Activated B cell treated with CpG ODN at 0.5 μM for 24 hours (primary cell): ENCODE measurements at places on chromosomes 11 and 22. TPM values are rescaled to one million over a fixed set of nuclear protein-coding genes. Genes with fewer than 3 reads are reported as not detected.
A peak's percentile ranks its signal among the peaks of the same experiment; 100 is the strongest.

The PATE4 gene
- not detected in 2 replicates for total RNA-seq

The KRTAP5-2 gene
- not detected in 2 replicates for total RNA-seq

The SAA2 gene
- total RNA-seq: 0.35 TPM in 1 of 2 replicates, not detected in the other

The GVQW3 gene
- total RNA-seq: 2.6 and 3.0 TPM in 2 replicates

The CALCA gene
- total RNA-seq: not detected in 2 replicates

The HYOU1 gene
- total RNA-seq: 120 and 122 TPM in 2 replicates

The NAALAD2 gene
- not detected in 2 replicates for total RNA-seq

The POLD3 gene
- 14.9 and 16.3 TPM in 2 replicates for total RNA-seq

The MOV10L1 gene
- total RNA-seq: not detected in 2 replicates

The RASSF10 gene
- not detected in 2 replicates for total RNA-seq

The CARD18 gene
- total RNA-seq: not detected in 2 replicates

DNA sequence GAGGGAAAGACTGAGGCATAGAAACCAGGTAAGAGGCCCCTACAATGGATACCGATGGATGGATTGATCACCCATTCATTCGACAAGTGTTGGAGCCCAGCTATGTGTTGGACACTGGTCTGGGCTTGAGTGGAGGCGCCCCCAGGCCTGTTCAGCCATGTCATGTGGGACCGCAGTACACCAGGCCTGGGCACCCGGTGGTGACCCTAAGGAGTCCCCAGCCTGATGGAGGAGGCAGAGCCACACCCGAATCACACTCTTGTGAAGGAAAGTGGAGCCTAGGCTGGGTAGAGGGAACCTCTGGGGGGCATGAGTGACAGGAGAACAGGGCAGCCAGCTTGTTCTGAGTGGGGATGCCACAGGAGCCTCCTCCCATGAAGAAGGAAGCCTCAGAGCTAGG, 10.2 kb downstream of the CACNA1I start:
- no peak for DNase-seq
- H3K4me3 ChIP-seq: no peak overlapping the region
- peaks cover 10% of the 10 kb centered on the region for H3K4me1 ChIP-seq

GRCh38 chr11:66277471-66278362, at the start of gene CNIH2:
TSS of gene CNIH2 (plus strand) at chr11:66278175. CDS start at chr11:66278457, 282 bp downstream.
- peaks cover 40% of the 10 kb centered on the region for H3K36me3 ChIP-seq
- DNase-seq: peak; percentile 73
- H3K27ac ChIP-seq: no peak within 1 kb of the TSS
- H3K4me1 ChIP-seq: peaks cover 34% of the 10 kb centered on the region

DNA sequence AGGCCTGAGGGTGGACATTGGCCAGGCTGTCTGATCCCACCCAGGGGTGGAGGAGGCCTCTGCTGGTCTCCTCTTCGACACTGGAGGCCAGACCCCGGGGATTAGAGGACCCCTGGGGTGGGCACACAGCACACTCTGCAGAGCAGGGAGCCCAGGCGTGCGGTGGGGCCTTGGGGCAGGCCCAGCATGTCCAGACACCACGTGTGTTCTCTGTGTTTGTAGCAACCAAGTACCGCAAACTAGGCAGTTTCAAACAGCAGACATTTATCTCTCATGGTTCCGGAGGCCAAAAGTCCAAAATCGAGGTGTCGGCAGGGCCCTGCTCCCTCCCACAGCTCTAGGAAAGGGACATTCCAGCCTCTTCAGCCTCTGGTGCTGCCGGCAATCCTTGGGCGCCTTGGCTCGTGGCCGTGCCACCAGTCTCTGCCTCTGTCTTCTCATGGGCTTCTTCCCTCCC, 1.5 kb downstream of the PANX2 start:
- no peak overlapping the region for H3K27ac ChIP-seq
- peaks cover 36% of the 10 kb centered on the region for H3K4me1 ChIP-seq
- peaks cover 24% of the 10 kb centered on the region for H3K27me3 ChIP-seq
- H3K4me3 ChIP-seq: no peak overlapping the region
- no peak for DNase-seq

GRCh38 chr11:46347637-46348311, 511 bp downstream of the DGKZ start:
- H3K36me3 ChIP-seq: peaks cover 3% of the 10 kb centered on the region
- DNase-seq: no peak
- peak overlapping the region; percentile 35 for H3K27ac ChIP-seq
- H3K4me1 ChIP-seq: peaks cover 55% of the 10 kb centered on the region
- H3K4me3 ChIP-seq: peak overlapping the region; percentile 83

- no peak overlapping the region for H3K27ac ChIP-seq
- no peak for DNase-seq
- no peaks in the 10 kb centered on the region for H3K36me3 ChIP-seq
- H3K4me1 ChIP-seq: no peaks in the 10 kb centered on the region
- peaks cover 8% of the 10 kb centered on the region for H3K27me3 ChIP-seq
Observed at GRCh38 chr11:33690290-33691065, 10.1 kb downstream of the C11orf91 start.

DNA sequence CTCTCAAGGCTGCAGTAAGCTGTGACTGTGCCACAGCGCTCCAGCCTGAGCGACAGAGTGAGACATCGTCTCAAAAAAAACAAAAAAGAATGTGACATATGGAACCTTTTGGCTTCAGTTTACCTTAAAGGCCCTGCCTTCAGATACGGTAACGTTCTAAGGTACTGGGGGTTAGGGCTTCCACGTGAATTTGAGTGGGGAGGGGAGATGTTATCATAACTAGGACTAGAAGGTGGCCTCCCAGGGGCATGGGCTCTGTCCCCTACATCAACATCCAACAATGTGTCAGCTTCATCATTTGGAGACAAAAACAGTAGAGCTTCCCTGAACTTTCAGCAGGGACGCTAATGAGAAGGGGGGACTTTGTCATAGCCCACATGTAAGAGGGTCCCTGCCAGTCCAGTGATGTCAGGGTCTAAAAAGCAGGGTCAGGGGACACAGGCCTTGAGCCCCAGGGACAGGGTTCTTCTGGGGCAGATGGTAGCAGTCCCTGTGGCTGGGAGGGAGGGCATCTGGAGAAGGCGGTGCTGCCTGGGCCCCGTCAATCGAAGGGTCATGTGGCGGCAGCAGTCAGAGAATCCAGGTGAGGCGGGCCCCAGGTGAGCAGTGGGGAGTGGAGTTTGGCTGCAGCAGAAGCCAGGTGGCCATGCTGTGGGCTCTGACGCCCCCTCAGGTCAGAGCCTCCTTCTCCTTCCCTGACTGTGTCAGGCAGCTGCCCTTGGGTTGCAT, 79.8 kb downstream of the BCR start:
- H3K36me3 ChIP-seq: peaks cover 43% of the 10 kb centered on the region
- H3K27ac ChIP-seq: no peak overlapping the region
- no peak overlapping the region for H3K4me3 ChIP-seq
- no peak for DNase-seq
- no peaks in the 10 kb centered on the region for H3K4me1 ChIP-seq

DNA sequence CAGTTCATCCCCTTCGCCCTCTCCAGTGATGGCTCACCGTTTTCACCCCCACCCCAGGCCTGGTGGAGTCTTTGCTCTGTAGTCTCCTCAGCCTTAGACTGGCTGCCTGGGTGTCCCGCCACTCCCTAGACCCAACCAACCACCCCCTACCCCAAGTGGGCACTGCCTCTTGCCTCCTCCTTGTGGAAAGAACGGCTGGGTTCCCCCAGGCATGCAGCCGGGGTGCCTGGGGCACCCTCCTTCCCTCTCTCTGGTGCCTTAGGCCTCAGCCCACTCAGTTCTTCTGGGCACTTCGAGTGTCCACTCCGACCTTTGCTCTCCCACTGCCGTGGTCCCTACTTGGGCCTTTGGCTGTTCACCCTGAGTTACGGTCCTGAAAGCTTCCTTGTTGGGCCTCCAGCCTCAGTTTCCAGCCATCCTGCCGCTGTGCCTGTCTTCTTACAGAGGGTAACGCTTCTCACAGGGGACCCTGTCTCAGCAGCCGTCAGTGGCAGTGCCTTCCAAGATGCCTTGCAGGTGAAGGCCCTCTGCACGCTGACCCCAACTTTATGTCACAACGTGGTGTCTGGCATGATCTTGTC, 3.1 kb downstream of the GRIK4 start:
- DNase-seq: no peak
- H3K4me1 ChIP-seq: peaks cover 3% of the 10 kb centered on the region
- H3K36me3 ChIP-seq: no peaks in the 10 kb centered on the region
- peaks cover 47% of the 10 kb centered on the region for H3K27me3 ChIP-seq
- no peak overlapping the region for H3K27ac ChIP-seq
- no peak overlapping the region for H3K4me3 ChIP-seq

DNA sequence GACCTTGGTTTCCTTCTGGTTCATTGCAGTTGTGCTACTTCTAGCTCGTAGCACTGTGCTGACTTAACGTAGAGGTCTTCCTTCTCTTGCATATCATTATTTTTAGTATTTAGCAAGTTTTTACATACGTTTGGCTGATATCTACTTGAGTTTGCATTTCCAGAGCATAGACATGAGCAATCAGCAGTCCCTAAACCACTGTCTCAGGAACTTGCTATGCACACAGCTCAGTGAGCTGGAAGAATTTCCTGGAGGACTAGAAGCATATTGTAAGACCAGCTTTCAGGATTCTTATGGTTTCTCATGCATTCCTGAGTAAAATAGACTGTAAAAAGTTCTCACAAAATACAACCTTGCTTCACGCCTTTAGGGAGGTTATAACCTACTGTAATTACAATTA, 226.7 kb upstream of the PDGFD start:
- no peak overlapping the region for H3K4me3 ChIP-seq
- H3K36me3 ChIP-seq: no peaks in the 10 kb centered on the region
- DNase-seq: no peak
- no peaks in the 10 kb centered on the region for H3K4me1 ChIP-seq
- H3K27ac ChIP-seq: no peak overlapping the region
- no peaks in the 10 kb centered on the region for H3K27me3 ChIP-seq

GRCh38 chr11:72789493-72790131, 4.2 kb downstream of the STARD10 start:
- H3K27ac ChIP-seq: no peak overlapping the region
- peaks cover 53% of the 10 kb centered on the region for H3K4me1 ChIP-seq
- no peak for DNase-seq
- peaks cover 2% of the 10 kb centered on the region for H3K36me3 ChIP-seq
- no peak overlapping the region for H3K4me3 ChIP-seq
- H3K27me3 ChIP-seq: no peaks in the 10 kb centered on the region

DNA sequence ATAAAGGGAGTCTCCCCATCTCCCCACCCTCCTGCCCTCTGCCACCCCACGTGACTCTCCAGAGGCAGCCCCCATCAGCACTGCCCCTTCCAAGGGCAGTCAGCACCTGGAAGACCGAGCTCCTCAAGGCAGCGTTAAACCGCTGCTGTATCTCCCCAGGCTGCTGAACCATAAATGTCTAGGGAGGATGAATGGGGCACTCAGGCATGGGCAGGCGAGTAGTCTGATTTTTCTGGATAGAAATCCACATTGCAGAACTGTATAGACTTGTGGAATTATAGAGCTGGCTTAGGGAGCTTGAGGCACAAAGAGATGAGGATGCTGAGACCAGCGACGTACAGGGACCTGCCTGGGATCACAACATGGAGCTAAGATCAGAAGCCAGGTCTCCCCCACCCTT, 199.6 kb downstream of the CEP164 start:
- no peaks in the 10 kb centered on the region for H3K4me1 ChIP-seq
- no peak overlapping the region for H3K27ac ChIP-seq
- H3K4me3 ChIP-seq: no peak overlapping the region
- H3K27me3 ChIP-seq: peaks cover 3% of the 10 kb centered on the region

DNA sequence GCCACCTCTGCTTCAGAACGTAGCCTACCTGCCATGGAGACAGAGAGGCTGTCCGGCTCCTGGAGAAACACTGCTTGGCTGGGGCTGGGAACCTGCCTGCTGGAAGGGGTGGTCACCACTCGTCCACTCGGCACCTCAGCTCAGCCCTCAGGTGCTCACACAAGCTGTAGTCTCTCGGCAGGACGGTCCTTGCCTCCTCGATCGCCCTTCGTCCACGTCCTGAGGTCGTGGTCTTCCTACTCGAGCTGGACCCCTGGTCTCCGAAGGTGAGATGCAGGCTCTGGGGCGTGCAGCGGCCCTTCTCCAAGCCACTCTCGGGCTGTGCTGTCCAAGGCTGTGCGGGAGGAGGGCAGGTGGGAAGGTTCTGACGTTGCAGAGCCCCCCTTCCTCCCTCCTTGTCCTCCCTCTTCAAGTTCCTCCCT, at the start of gene TBX10:
Gene TBX10, minus strand, starts transcription at position 326 of the 422 bp plus-strand sequence. Its CDS starts 291 bp downstream, at position 35.
- no peaks in the 10 kb centered on the region for H3K36me3 ChIP-seq
- H3K27ac ChIP-seq: no peak within 1 kb of the TSS
- peaks cover 6% of the 10 kb centered on the region for H3K4me1 ChIP-seq
- H3K27me3 ChIP-seq: peaks cover 2% of the 10 kb centered on the region
- no peak within 1 kb of the TSS for H3K4me3 ChIP-seq
- no peak for DNase-seq

GRCh38 chr22:38132136-38132535, 21.7 kb upstream of the BAIAP2L2 start:
- no peak for DNase-seq
- no peaks in the 10 kb centered on the region for H3K4me1 ChIP-seq
- no peaks in the 10 kb centered on the region for H3K27me3 ChIP-seq
- peaks cover 51% of the 10 kb centered on the region for H3K36me3 ChIP-seq
- H3K27ac ChIP-seq: no peak overlapping the region

- DNase-seq: no peak
- H3K4me1 ChIP-seq: peaks cover 36% of the 10 kb centered on the region
- H3K27ac ChIP-seq: peak overlapping the region; percentile 10
- H3K36me3 ChIP-seq: no peaks in the 10 kb centered on the region
- H3K27me3 ChIP-seq: no peaks in the 10 kb centered on the region
Observed at GRCh38 chr22:23177197-23177596, 3.1 kb upstream of the BCR start.

- DNase-seq: no peak
- no peaks in the 10 kb centered on the region for H3K4me1 ChIP-seq
- H3K27me3 ChIP-seq: no peaks in the 10 kb centered on the region
- peaks cover 64% of the 10 kb centered on the region for H3K36me3 ChIP-seq
Observed at GRCh38 chr22:43171607-43172006, 15.3 kb downstream of the TTLL12 start.

DNA sequence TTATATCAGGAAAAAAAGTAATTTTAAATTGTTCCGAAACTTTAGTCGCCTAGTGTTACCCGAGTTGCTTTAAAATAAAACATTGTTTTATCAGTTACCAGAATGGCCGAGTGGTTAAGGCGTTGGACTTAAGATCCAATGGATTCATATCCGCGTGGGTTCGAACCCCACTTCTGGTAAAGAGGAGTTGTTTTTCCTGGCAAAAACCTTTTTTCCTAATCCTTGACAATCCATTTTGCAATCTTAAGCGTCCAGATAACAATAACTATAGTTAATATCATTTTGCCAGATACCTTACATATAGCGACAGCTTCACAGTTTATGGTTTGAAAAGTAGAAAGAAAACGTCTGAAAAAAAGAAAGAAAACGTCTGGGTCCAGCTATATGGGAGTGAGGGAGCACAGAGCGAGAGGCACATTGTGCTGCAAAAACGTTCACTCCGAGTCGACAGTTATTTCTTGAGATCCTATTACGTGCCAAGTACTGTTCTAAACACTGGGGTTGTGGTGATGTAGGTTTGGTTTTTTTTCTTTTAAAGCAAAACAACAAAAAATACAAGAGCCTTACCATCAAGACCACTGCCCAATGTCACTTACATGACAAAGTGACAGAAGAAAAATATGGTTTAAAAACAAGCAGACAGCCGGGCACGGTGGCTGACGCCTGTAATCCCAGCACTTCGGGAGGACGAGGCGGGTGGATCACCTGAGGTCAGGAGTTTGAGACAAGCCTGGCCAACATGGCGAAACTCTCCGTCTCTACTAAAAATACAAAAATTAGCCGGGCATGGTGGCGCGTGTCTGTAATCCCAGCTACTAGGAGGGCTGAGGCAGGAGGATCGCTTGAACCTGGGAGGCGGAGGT, 40.6 kb downstream of the OR4D9 start:
- DNase-seq: no peak
- H3K4me3 ChIP-seq: peak overlapping the region; percentile 87
- H3K27ac ChIP-seq: peak overlapping the region; percentile 94
- peaks cover 44% of the 10 kb centered on the region for H3K4me1 ChIP-seq
- peaks cover 9% of the 10 kb centered on the region for H3K36me3 ChIP-seq
